ENCODE measurements at places on chromosomes 12 and 14.

GRCh38 chr12:55704824-55705718, 2.6 kb downstream of the ITGA7 start:
- no peak for DNase-seq

- no peak for DNase-seq
Observed at GRCh38 chr12:27868139-27868538, 88.1 kb upstream of the MANSC4 start.

DNA sequence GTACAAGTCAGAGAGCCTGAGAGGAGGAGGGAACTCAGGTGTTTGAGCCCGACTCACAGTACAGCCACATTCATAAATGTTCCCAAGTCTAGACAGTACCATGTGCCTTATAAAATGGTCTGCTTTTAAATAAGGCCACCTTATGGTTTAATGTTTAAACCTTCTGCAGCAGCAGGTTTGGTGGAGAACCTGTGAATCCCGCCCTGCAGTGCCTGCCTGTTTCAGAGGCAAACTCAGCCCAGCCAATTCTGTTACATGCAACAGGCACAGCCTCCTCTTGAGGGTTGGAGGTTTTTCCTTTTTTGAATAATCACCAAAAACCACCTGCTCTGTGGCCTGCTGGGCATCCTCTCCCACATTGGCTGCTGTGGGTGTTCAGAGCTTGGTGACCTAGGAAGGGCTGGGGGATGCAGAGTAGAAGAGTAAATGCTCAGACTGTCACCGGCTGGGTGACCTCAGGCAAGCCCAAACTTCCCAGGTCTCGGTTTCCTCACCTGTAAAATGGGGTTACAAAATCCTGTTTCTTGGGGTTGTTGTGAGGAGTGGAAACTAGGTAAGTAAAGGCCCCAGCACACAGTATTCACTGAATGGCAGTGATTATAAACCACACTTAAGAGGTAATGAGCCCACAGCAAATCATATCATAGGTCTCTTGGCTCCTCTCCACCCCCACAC, 28.0 kb downstream of the NUAK1 start:
- DNase-seq = no peak

- no peak for DNase-seq
Observed at GRCh38 chr12:132036063-132036683, 86.4 kb downstream of the EP400 start.

DNA sequence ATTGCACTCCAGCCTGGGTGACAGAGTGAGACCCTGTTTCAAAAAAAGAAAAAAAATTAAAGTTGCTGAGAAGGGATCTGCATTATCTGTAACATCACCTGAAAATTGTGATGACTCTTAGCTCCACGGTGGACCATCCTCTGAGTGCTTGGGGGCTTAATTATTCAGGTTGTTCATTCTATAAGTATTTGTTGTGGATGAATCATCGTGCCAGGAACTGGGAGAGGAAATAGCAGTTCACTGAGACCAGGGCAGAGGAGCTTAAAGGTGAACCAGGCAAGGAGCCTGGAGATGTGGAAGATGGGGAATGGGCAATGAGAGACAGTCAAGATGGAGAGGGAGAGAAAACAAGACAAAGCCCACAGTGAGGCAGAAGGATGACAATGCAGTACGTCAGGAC, 25.5 kb upstream of the GSC start:
- DNase-seq = no peak

- DNase-seq = no peak
Observed at GRCh38 chr12:53994264-53995001, 5.5 kb upstream of the HOXC9 start.

DNA sequence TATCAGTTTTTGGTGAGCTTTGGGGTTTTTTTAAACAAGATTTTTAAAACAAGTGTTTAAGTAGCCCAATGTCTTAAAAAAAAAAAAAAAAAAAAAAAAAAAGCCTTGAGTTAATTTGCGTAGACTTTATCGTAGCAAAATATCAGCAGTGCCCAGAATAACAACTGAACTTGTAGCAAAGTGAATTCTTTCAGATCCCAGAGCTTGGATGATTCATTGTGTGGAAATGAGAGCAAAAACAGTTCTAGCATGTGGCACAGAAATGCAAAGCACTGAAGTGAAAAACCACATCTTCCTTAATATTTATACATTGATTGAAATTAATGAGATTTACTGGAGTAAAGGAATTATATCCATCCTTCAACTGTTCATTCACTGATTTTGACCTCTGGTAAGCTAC, 258.1 kb downstream of the EGLN3 start:
- DNase-seq = no peak

DNA sequence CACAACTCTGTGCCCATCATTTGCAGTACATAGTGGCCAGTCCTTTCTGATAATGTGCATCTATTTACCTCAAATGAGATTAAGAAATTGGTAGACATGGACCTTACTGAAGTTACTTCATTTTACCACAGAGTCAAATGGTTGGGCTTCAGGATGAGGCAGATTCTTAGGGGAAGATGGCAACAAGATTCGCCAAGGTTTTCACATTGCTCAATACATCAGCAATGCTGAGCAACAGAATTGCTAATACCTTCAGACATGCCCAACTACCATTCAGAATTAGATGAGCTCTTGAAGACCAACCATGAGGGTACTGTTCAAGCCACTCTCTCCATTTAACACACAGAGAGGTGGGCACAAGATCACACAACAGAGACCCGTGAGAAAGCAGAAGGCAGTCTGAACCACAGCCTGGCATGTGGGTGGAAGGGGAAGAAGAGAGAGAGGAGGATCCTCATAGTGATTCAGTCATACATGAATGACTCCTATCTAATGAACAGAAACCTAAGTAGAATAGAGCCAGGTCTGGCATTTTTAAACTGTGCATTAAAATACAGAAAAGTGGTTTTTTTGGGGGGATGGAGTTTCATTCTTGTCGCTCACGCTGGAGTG, 28.5 kb downstream of the CPM start:
- DNase-seq = no peak

DNA sequence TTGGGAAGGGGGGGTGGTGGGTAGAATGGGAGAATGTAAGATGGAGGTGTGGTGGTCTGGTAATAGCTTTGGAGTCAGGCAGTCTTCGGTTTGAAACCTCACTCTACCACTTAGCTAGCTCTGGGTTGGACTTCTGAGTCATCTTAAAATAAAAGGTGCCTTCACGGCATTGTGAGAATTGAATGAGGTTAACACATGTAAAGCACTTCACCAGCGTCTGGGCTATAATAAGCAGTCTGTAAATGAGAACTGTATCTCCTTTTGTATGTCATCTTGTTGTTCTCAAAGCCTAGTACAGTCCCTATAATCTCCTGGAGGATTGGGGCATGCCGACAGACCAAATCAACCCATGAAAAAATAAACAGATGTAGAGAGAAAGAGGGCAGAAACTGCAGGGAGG, 11.2 kb downstream of the C2CD5 start:
- DNase-seq = no peak

- no peak for DNase-seq
Observed at GRCh38 chr12:109592905-109593272, 19.3 kb downstream of the MVK start.

DNA sequence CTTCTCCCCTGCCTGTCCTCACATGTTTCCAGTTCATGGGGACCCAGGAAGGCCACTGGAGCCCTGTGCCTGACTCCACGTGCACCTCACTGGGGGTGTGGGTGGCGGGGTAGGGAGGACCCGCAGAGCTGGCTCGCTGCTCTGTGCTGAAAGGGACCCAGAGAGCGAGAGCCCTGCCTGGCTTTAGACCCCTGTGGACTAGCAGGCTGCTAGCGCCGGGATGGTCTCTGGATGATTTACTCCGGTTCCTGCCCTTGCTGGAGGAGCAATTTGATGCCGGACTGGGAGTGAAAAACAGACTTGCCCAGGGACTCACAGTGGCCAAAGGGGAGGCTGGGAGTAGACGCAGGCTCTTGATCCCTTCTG, 49.0 kb downstream of the NTF3 start:
- DNase-seq = no peak

DNA sequence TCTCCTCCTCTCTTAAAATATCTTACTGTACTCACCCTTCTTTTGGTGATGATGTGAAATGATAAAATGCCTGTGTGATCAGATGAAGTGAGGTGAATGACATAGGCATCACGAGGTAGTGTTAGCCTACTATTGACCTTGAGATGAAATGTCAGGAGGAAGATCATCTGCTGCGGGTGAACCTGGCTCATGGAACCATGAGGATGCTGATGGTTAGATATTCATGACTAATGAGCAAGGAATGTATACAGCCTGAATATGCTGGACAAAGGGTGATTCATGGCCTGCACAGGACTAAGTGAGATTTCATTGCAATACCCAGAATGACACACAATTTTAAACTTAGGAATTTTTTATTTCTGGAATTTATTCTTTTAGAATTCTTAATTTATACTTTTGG, 89.6 kb downstream of the DAAM1 start:
- DNase-seq = no peak

DNA sequence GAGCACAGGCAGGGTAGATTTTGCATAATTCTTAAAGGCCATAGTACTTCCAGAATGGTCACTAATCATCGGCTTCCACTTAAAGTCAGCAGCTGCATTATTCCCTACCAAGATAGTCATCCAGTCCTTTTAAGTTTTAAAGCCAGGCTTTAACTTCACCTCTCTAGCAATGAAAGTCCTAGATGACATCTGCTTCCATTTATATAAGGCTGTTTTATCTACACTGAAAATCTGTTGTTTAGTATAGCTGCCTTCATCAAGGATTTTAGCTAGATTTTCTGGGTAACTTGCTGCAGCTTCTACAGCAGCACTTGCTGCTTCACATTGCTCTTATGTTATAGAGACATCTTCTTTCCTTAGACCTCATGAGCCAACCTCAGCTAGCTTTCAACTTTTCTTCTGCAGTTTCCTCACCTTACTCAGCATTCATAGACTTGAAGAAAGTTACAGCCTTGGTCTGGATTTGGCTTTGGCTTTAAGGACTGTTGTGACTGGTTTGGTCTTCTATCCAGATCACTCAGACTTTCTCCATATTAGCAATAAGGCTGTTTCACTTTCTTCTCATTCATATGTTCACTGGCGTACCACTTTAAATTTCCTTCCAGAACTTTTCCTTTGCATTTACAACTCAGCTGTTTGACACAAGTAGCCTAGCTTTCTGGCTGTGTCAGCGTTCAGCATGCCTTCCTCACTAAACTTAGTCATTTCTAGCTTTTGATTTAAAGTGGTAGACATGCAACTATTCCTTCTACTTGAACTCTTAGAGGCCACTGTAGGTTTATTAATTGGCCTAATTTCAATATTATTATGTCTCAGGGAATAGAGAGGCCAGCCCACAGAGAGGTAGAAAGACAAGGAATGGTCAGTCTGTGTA, 209.9 kb upstream of the GARIN2 start:
- DNase-seq = no peak

DNA sequence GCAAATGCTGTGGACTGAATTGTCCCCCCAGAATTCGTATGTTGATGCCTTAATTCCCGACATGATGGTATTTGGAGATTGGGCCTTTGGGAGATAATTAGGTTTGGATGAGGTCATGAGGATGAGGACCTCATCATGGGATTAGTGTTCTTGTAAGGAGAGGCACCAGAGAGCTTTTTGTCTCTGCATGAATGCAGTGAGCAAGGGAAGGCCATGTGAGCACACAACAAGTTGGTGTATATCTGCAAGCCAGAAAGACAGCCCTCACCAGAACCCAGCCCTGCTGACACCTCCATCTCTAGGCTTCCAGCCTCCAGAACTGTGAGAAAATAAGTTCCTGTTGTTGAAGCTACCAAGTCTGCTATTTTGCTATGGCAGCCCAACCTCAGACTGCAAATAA, 51.9 kb upstream of the SMCO2 start:
- DNase-seq = no peak

DNA sequence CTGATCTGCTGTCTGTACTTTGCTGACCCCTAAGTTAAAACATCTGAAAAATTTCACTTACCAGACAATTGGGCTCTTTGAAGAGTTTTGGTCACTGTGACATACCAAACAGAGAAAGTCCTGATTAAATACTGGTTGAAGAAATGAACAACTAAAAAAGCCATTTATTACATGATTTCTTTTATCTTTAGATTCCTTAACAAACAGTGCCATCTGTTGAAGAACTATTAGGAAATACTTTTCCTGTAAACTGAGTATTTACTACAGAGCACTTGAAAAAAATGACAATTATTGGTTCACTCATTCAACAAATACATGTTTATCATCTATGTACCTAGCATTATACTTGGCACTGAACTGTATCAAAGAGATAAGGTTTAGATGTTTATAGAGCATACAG, 6.5 kb upstream of the WASHC4 start:
- DNase-seq = no peak

DNA sequence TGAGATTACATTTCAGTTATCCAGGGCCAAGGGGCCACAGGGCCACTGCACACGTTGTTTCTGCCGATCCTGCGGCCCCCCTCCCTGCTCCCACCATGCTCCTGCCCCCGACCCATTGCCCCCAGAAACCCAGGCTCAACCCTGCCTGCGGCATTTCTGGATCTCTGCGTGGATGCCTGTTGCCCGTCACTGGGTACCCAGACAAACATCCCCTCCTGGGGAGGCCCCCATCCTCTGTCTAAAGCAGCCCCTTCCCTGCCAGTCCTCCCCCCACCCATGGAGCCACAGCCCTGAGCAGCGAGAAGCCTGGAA, 326.4 kb upstream of the SFSWAP start:
- no peak for DNase-seq

GRCh38 chr12:117890137-117890536, 78.7 kb downstream of the KSR2 start:
- DNase-seq = no peak

DNA sequence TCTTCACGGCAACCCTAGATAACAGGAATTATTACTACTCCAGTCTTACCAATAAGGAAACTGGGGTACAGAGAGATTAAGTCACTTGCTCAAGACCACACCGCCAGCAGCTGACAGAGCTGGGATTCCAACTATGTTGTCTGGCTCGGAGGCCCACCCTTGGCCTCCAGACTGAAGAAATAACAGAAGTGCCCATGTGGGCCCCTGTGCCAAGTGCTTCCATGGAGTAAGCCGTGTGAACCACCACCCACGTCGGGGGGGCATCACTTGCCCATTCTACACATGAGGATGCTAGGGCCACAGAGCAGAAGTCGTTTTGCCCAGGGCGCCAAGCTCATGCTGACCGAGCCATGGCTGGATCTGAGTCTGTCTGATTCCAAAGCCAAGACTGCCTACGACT, 926 bp upstream of the CMKLR1 start:
- DNase-seq = no peak

- DNase-seq = no peak
Observed at GRCh38 chr14:76781648-76782051, 20.4 kb downstream of the VASH1 start.

DNA sequence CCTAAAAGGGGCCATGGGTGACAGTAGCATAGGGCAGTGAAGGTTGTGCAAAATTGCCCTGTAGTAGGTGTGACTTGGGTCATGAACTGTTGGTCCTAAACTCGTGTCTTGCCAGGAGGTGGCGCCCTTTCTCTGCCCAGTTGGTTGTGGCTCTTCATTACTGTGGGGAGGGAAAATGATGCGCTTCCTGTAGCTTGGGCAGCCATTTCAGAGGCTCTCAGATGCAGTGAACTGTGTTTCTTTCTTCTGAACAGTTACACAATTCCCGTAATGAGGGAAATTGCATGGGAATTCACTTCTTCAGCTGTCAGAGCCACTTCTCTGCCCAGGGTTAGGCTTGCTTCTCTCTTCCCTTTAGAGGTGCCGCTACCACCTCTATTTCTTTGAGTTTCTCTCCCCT, 148.1 kb upstream of the NRXN3 start:
- DNase-seq = peak; percentile 38
